Thoracic aorta endothelial cell (primary cell): ENCODE measurements at places on chromosomes 4 and X. TPM values are rescaled to one million over a fixed set of nuclear protein-coding genes. Genes with fewer than 3 reads are reported as not detected.

Gene NR3C2
- total RNA-seq, result 20.1 and 33.7 TPM in 2 replicates

Gene MAGEA12
- total RNA-seq, result not detected in 2 replicates

Gene NPY5R
- total RNA-seq, result not detected in 2 replicates

Gene TMEM154
- total RNA-seq, result 12.1 and 20.7 TPM in 2 replicates

Gene CTAG1A
- not detected in 2 replicates for total RNA-seq

Gene CCDC110
- 0.43 and 0.53 TPM in 2 replicates for total RNA-seq

Gene UPF3B
- 4.1 and 4.9 TPM in 2 replicates for total RNA-seq

Gene NLRP2B
- total RNA-seq, result not detected in 2 replicates

Gene HCFC1
- total RNA-seq, result 40.6 and 56.9 TPM in 2 replicates

Gene CXCL13
- total RNA-seq, result not detected in 2 replicates

Gene SPIN2A
- 0.14 and 0.40 TPM in 2 replicates for total RNA-seq

Gene ALB
- 0.13 TPM in 1 of 2 replicates, not detected in the other for total RNA-seq

Gene CLDN22
- total RNA-seq, result not detected in 2 replicates

Gene FHIP1A
- 0.80 and 1.1 TPM in 2 replicates for total RNA-seq

Gene CCSER1
- total RNA-seq, result 1.6 and 2.2 TPM in 2 replicates

Gene PPP4R3C
- total RNA-seq, result not detected in 2 replicates

Gene HERC5
- 0.80 and 1.6 TPM in 2 replicates for total RNA-seq

Gene GRSF1
- total RNA-seq, result 111 and 126 TPM in 2 replicates

Gene JCHAIN
- not detected in 2 replicates for total RNA-seq
